ENCODE measurements at places on chromosomes 6 and 20. TPM values are rescaled to one million over a fixed set of nuclear protein-coding genes. Genes with fewer than 3 reads are reported as not detected.

Gene CTAGE9
- total RNA-seq: not detected

Gene GNMT
- 0.77 TPM for total RNA-seq

Gene BPI
- 0.32 TPM for total RNA-seq

Gene ZC3H12D
- 0.16 TPM for total RNA-seq

Gene COL11A2
- total RNA-seq: 0.16 TPM

Gene FAM50B
- total RNA-seq: 12.0 TPM
